Activated CD4-positive, alpha-beta T cell treated with anti-CD3 and anti-CD28 coated beads, Interleukin-2, amount 50 U/mL, for 24 hours (primary cell): ENCODE measurements at places on chromosomes 7 and 10.

GRCh38 chr7:133649593-133649992 is 396.7 kb downstream of the EXOC4 start:
- no peak for DNase-seq

- no peak for DNase-seq
Measured at GRCh38 chr10:109474812-109475211, 448.5 kb downstream of the XPNPEP1 start.

DNA sequence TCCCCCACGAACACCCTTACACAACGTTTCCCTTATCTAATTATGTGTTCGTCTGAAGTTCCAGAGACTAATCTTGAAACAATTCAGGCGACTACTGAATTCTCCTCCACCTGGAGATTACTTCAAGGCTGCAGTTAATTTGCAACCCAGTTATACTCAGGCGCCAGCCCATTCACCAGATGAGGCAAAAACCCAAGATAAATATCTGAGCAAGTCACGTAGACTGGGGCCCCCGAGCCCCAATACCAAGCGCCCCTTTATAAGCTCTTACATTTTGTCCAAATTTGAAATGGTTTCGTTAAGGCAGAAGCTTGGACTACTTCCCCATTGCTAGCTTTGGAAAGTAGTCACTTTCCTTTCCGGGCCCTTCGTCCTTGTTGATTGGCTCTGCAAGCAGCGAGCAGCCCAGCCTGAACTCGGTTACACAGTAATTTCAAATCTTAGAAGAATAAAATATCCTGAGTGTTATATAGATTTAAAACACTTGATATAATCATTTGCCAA is 1.2 kb downstream of the TPK1 start:
- DNase-seq = no peak

DNA sequence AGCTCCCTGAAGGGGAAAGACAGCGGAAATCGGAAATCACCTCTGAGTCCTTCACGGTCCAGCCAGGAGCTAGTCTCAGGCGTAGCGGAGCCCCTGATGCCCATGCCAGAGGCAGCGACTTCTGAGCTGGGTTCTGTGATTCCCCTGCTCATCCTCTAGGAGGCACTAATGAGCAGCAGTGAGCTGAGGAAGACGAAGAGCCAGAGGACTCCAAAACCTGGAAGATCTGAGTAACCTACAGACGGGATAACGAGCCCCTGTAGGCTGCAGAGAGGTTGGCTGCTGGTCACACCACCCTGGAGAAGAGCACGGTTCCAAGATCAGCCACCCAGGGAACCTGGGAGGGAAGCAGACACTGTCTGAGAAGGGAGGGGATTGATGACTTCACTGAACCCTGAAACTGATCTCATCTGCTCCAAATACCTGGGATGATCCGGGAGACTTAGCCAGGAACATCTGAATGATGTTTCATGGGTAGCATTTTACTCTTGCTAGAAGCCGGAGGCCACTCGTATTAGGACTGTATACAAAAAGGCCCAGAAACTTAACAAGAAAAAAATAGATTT is 304.1 kb downstream of the PAXIP1 start:
- DNase-seq = no peak

DNA sequence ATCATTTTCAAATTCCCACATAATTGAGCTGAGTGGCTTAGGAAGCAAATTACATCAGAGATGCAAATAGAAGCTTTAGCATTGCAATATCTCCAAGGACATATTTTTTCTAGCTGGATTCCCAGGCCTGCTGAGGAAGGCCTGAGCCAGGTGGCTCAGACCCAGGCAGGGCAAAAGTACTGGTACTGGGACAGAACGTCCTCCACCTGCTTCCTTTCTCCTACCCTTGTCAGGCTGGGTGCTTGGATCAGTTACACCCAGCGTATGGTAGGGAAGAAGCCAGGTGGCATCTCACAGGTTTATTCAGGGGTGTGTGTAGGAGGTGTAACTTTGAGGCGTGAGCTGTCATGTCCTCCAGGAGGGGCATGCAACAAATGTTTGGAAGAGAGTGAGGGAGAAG is 3.0 kb upstream of the PANK1 start:
- no peak for DNase-seq

DNA sequence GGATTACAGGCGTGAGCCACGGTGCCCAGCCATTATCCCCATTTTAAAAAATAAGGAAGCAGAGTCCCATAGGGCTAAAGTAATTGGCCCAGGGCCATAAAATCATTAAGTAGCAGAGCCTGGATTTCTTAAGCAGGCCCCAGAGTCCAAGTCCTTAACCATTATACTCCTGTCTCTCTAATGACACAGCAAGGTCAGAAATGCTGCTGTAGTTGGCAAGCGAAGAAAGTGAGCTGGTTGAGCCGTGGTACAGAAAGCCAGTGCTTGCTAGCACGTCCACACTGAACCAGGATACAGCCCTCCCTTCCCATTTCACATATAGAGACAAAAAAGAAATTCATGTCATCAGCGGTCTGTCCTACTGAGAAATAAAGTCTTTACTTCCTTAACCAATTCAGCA is 562.7 kb downstream of the GALNT17 start:
- no peak for DNase-seq
